ENCODE measurements at places on chromosomes 5 and 9.
A peak's percentile ranks its signal among the peaks of the same experiment; 100 is the strongest.

- no peak for DNase-seq
These were observed 191.8 kb upstream of the CCNG1 start for GRCh38 chr5:163245584-163245983.

GRCh38 chr9:128824911-128825310 is 4.7 kb downstream of the SPOUT1 start:
- no peak for DNase-seq

GRCh38 chr5:68318955-68319705 is 103.6 kb downstream of the PIK3R1 start:
- DNase-seq, result no peak

DNA sequence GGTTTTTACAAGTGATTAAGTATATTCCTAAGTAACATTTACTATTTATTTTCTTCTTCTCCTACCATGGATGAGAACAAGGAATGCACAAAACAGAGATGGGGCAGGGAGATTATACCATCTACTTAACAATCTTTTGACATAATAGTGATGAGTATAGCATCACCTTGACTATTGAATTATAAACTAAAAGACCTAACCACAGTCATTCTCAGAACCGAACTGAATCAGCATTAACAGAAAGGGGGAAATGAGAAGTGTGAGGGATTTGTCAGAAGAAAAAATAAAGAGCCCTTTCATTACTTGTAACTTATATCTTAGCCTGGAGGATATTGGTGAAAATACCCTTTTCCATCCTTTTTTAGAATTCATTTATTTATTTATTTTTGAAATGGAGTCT is 21.9 kb downstream of the OR2Y1 start:
- no peak for DNase-seq

GRCh38 chr9:108621991-108622855 is 233.6 kb downstream of the ACTL7B start:
- no peak for DNase-seq

DNA sequence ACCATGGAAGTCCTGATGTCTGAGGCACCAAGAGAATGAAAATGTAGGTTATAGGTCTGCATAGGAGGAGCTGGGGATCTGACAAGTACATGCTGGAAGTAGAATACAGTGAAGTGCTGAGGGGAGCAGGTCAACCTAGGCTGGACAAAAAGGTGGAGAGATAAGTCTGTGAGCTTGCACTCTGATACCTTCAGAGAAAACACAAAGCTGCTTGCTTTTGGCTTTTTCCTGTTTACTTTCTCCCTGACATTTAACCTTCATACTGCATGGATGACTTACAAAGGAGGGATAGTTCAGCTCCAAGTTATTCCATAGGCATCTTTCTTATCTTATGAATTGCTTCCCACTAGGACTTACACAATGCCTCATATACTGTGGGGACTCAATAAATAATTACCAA is 256.7 kb upstream of the NREP start:
- DNase-seq, result no peak

- no peak for DNase-seq
These were observed 369.2 kb upstream of the PDE4D start for GRCh38 chr5:60262576-60263295.

DNA sequence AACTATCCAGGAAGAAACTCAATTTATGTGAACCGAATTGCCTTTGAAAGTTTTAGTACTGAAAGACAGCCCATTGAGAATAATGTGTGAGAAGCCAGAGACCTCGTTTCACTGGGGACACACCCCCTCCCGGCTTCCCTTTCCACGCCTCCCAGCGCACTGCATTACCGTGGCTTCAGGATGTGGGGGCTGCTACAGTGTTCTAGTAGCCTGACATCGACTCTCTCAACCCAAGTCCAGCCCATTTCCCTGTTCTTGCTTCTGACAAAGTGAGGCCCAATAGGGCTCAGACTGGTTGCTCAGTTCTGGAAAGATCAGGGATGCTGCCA is 3.5 kb downstream of the PAX5 start:
- DNase-seq, result no peak

DNA sequence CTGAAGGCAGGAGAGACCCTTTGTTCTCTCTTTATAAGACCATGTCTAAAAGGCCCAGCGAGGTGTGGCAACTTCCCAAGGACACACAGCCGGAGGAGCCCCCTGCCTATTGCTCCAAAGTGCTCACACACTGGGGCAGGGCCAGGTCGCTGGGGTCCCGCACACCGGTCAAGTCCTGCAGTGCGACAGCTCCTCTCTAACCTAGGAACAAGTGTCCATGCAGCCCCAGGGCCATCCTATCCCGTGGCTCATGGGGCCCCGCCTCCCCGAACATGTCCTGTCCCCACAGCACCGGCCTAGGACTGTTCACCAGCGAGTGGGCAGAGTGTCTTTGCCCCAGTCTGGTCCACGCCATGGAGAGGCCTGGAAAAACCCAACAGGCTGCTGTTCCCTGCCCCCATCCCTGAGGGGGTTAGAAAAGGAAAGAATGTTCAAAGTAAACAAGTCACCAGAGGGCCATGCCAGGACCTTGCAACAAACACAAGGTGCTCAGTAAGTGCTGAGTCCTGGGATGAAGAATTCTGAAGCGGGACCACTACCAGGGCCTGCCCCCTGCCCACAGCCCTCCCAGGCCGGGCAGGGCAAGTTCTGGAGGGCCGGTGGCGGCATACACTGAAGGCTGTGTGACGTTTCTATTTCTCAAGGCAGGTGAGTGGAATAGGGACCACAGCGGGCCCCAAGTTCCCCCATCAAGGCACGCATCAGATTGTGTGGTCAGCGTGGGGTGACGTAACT is 938 bp downstream of the NINJ1 start:
- no peak for DNase-seq

DNA sequence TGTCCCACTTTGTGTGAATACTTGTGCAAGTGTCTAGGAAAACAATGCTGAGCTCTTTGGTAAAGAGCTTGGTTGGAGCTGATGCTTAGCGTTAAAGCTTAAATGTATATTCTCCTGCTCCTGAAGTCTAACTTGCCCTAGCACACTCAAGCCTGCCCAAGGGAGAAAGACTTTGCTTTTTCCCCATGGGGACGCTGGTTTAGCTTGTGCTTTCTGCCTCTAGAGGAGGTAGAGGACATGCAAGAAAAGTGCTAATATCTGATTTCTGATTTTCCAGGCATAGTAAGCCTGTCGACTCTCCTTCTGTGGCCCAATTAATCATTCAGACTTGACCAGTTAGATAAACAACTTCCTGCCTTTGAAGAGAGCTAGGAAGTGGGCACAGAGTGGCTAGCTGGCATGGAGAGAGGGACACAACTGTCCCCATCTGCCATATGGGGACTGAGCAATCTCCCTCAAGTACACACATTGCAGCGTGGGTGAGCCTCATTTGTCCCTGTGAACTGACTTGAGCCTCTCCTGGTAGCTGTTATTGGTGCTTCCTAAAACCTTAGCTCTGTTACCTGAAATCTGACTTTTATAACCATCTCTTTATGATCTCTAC is 348.4 kb downstream of the BRINP1 start:
- DNase-seq, result no peak

DNA sequence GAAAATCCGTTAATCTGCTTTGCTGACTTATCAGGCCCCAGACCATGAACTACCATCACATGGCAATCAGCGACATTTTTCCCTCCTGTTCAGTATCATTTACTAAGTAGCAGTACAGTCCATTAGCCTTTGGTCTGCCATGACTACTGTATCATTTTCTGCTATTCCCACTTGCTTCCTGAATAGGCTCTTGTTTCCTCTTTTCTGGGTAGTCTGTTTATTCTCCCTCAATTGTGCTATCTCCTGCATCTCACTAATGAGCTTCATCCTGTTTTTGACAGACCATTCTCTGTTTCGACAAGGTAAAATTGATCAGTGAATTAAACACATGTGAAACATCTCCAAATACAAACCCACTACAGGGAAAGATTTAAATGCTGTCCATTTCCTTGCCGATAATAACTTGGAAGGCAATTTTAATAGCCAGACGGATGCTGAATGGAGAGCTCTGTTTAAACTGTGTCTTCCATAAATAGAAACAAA is 263.5 kb upstream of the ANKRD55 start:
- DNase-seq, result no peak

DNA sequence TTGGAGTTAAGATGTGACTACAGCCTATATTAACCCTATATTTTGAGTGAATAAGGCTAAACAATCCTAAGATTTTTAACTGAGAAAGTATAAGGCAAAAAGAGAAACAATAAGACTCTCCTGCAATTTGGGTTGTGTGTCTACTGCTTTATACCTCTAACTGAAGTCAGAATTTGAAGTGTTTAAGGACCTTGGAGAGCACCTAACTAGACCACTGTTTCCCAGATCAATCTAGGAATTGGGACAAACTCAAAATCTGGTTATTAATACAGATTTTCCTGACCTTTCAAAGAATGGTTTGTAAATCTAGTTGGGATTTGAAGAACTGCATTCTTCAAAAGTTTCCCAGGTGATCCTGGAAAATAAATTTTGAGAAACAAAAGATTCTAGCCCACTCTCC is 42.1 kb downstream of the GABRA1 start:
- DNase-seq, result peak; percentile 5
